Urinary bladder (tissue), 4 donors: ENCODE measurements at places on chromosomes 6 and 20. TPM values are rescaled to one million over a fixed set of nuclear protein-coding genes. Genes with fewer than 3 reads are reported as not detected.

The TFAP2C gene
- 1.8 TPM for total RNA-seq

The THEMIS gene
- 0.26 TPM for total RNA-seq

The FITM2 gene
- total RNA-seq, result 7.8 TPM

The AKAP12 gene
- total RNA-seq, result 226 TPM

The FNDC1 gene
- 31.6 TPM for total RNA-seq

The ACOT13 gene
- total RNA-seq, result 8.7 TPM

The KCNK17 gene
- total RNA-seq, result 0.95 TPM

The EPB41L1 gene
- total RNA-seq, result 37.0 TPM

The SLC17A4 gene
- total RNA-seq, result not detected

The C6orf141 gene
- 3.1 TPM for total RNA-seq

The ACTL10 gene
- 0.95 TPM for total RNA-seq

The EYA4 gene
- 20.9 TPM for total RNA-seq

The BPIFA1 gene
- not detected for total RNA-seq

The SLC26A8 gene
- total RNA-seq, result 0.11 TPM

The MAS1 gene
- 0.05 TPM for total RNA-seq

The EEF1A1 gene
- 18,172 TPM for total RNA-seq

The RSPH9 gene
- total RNA-seq, result 1.0 TPM

The RBM24 gene
- total RNA-seq, result 18.1 TPM

The DBNDD2 gene
- 15.5 TPM for total RNA-seq

The PRDM13 gene
- total RNA-seq, result not detected

The OPN5 gene
- 0.05 TPM for total RNA-seq
